ENCODE measurements at places on chromosomes 4 and X. TPM values are rescaled to one million over a fixed set of nuclear protein-coding genes. Genes with fewer than 3 reads are reported as not detected.

LGI2 gene
- total RNA-seq, result not detected

GRCh38 chr4:98609934-98610333 lies 48.5 kb downstream of the TSPAN5 start:
- H3K4me3 ChIP-seq, result no peak overlapping the region
- H3K36me3 ChIP-seq, result no peaks in the 10 kb centered on the region
- H3K27ac ChIP-seq, result no peak overlapping the region
- no peak for DNase-seq
- H3K27me3 ChIP-seq, result no peaks in the 10 kb centered on the region

- H3K4me3 ChIP-seq, result no peak overlapping the region
- no peak overlapping the region for H3K27ac ChIP-seq
- H3K4me1 ChIP-seq, result peaks cover 26% of the 10 kb centered on the region
- H3K27me3 ChIP-seq, result no peaks in the 10 kb centered on the region
- no peak for DNase-seq
- no peaks in the 10 kb centered on the region for H3K36me3 ChIP-seq
These were observed 36.3 kb downstream of the DTHD1 start for GRCh38 chr4:36317721-36318120.

SGMS2 gene
- 0.19 TPM for total RNA-seq

USP17L19 gene
- not detected for total RNA-seq

DNA sequence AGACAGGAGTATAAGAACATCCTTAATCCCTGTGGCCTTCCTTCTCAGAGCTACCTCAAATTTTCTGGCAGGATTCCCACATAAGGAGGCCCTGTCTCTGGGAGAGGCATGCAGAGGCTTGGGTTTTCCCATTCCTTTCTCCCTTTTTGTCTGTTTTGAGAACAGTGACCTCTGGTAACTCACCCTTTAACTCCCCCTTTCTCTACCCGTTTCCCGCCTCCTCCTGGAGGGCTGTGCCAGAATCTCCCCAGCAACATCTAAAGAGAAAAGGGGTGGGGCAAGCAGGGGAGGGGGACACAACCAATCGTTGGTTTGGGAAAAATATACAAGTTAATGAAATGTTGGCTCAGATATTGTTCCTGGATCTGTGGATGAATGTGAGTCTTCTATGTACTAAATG lies 303.7 kb upstream of the IRS4 start:
- no peaks in the 10 kb centered on the region for H3K4me1 ChIP-seq
- no peak for DNase-seq
- H3K27me3 ChIP-seq, result no peaks in the 10 kb centered on the region
- H3K36me3 ChIP-seq, result no peaks in the 10 kb centered on the region
- H3K4me3 ChIP-seq, result no peak overlapping the region
- H3K27ac ChIP-seq, result no peak overlapping the region
